NCI-H187 (cell line): ENCODE measurements at places on chromosomes 13 and 19.

GRCh38 chr13:29886446-29886845, 36.0 kb upstream of the UBL3 start:
- no peak for DNase-seq

- no peak for DNase-seq
Measured at GRCh38 chr13:96539791-96540190, 449.9 kb downstream of the HS6ST3 start.

GRCh38 chr13:75587679-75588078, 38.1 kb downstream of the UCHL3 start:
- no peak for DNase-seq

GRCh38 chr19:6196361-6196760, 60.9 kb downstream of the ACSBG2 start:
- no peak for DNase-seq

DNA sequence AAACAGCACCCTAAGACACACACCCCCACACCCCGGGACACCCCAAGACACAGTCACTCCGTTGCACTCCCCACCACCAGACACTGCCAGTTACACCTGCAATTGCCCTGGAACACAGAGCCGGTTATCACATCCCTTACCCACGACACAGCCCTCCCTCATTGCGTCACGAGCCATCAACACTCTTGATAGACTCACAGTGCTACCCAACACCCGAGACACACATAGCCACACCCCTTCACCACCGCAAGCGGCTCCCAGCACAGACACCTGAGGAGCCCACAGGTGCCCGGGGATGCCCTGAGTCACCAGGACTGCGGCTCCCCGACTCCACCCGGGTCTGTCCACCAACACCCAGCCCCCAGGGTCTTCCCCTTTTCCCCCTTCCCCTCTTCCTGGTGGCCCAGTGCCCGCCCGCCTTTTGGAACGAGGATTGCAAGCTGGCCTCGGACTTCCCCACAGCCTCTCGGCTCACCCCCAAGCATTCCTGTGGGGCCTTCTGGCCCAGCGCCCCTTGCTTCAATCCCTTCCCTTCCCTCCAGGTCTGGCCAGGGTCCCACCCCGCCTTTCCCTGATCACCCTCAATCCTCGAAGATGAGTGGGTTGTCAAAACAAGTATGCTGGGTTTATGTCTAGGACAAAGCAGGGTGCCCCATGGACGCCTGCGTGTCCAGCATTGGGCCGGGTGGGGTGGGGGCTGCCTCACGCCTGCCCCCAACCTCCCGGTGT, 1.7 kb upstream of the PTGER1 start:
- no peak for DNase-seq

DNA sequence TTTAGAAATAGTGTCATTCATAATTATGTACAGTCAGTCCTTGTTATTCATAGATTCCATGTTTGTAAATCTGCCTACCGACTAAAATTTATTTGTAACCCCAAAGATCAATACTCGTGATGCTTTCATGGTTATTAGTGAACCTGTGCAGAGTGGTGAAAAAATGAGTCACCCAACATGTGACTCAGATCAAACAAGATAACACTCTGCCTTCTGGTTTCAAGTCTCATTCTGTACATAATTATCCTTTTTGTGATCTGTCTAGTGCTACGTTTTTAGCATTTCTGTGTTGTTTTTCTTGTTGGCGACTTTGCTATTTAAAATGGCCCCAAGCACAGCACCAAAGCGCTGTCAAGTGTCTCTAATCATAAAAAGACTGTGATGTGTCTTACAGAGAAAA, 274.7 kb downstream of the SUCLA2 start:
- DNase-seq, result no peak

DNA sequence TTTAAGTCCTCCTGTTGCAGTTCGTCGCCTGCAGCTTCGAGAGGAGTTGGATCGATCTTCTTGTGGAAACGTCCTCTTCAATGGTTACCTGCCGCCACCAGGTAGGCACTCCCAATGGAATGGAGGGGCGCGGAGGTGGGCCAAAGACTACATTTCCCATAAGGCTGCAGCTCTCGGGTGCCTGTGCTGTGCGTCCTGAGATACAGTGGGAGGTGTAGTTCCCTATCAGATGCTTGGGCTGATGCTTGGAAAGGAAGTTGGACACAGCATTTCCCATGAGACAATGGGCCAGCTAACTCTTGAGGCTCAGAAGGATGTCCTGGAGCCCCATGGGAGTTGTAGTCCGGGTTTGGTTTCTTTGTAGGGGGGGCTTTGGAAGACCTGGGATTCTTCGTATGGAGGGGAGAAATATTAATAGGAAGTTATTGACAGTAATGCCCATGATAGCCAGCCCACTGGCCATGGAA, 1.8 kb downstream of the SHKBP1 start:
- DNase-seq, result no peak

DNA sequence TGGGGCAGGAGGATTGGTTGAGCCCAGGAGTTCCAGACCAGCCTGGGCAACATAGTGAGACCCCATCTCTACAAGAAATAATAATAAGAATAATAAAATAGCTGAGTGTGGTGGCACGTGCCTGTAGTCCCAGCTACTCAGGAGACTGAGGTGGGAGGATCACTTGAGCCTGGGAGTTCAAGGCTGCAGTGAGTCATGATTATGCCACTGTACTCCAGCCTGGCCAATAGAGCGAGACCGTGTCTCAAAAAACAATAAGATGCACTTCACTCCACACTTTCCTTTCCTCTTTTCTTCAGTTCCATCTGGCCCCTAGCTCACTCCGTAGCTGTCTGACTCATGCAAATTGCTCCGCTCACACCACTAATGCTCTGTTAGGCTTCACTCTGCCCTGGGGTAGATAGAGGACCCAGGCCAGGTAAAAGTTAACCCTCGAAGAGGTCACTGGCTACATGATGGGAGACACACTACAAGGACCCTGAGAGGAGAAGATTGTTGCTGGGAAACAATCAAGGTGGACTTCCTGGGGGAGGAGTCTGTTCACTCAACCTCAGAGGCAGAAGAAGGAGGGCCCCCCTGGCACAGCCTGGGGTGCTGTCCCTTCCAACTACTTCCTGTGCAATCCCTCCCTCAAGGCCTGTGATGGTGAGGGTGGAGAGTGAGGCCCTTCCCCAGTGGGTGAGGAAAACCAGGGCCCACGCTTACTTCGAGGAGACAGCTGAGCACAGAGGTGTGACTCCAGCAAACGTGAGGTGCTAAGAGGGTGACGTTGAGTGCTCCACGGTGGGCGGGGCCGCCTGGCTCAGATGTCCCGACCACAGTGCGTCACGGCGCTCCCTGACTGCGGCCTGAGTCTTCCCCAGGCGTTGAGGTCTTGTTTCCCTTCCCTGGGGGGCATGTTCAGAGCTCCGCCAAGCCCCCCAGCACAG, 8.8 kb upstream of the TNFSF9 start:
- DNase-seq, result no peak
